ENCODE measurements at places on chromosomes 7 and 10. TPM values are rescaled to one million over a fixed set of nuclear protein-coding genes. Genes with fewer than 3 reads are reported as not detected.
A peak's percentile ranks its signal among the peaks of the same experiment; 100 is the strongest.

DNA sequence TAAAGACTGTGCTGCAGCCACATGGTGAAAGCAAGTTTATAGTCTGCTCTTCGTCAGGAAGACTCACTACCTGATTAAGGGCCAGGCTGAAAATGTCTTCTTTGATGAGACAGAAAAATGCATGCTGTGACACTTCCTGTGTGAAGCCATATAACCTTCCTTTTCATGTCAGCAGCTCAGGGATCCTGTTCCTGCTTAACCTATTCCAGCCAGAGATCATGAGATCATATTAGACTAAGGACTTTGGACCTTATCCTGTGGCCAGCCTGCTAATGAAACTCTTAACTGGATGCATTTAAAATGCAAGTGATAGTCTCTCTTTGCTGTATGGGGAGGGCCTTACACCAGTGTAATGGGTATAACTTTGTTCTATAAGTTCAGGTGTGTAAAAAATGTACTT lies 165.2 kb downstream of the PTEN start:
- H3K4me1 ChIP-seq = no peaks in the 10 kb centered on the region
- H3K36me3 ChIP-seq = no peaks in the 10 kb centered on the region
- DNase-seq = no peak

DNA sequence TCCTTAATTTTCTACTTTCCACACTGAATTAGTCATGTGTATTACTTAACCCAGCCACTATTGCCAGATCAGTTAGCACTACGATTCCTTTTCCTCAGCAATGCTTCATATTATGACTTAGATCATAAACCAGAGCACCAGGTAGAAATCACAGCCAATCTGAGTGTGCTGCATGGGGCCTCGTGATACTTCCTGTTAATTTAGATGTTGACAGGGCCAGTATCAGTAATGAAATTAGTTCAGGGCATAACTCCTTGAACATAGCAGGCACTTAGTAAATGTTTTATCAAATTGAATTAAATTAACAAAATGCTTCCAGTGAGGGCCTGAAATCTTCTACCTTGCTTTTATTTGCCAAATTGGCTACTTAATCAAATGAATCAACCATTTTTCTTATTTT lies 169.3 kb upstream of the LRGUK start:
- no peaks in the 10 kb centered on the region for H3K36me3 ChIP-seq
- no peaks in the 10 kb centered on the region for H3K4me1 ChIP-seq
- H3K4me3 ChIP-seq = no peak overlapping the region
- DNase-seq = no peak
- H3K27ac ChIP-seq = no peak overlapping the region

DNA sequence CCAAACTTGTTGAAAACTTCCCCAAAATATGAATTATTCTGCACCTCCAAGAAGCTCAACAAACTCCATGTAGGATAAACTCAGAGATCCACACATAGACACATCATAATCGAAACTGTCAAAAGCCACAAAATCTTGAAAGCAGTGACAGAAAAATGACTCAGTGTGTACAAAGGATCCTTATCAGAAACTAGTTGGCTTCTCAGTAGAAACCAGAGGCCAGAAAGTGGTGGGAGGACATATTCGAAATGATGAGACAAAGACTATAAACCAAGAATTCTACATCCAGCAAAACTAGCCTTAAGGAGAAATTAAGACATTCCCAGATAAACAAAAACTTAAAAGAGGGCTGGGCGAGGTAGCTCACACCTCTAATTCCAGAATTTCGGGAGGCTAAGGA lies 38.5 kb downstream of the MCMBP start:
- H3K27ac ChIP-seq = no peak overlapping the region
- peaks cover 2% of the 10 kb centered on the region for H3K4me1 ChIP-seq
- H3K27me3 ChIP-seq = no peaks in the 10 kb centered on the region
- no peak overlapping the region for H3K4me3 ChIP-seq

DNA sequence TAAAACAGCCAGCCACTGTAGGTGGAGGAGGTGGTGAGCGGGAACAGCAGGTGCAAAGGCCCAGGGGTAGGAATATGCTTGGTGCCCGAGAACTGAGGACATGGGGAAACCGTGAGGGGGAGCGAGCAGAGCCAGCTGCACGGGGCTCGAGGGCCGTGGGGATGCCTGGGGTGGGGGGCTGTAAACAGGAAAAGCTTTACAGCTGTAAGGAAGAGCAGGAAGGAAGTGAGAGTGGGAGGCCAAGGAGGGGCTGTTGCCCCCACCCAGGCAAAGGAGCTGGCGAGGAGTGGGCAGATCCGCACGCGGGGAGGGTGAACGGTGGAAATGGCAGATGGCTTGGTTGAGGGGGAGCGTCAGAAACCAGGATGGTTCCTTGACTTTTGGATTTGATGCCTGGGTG lies 34.4 kb downstream of the ZMIZ1 start:
- DNase-seq = peak; percentile 46
- no peak overlapping the region for H3K4me3 ChIP-seq
- peaks cover 6% of the 10 kb centered on the region for H3K36me3 ChIP-seq
- peaks cover 76% of the 10 kb centered on the region for H3K4me1 ChIP-seq

Gene MMD2
- 0.09 TPM for polyA plus RNA-seq

- no peak overlapping the region for H3K4me3 ChIP-seq
- no peak overlapping the region for H3K27ac ChIP-seq
- DNase-seq = no peak
- H3K4me1 ChIP-seq = no peaks in the 10 kb centered on the region
- H3K27me3 ChIP-seq = no peaks in the 10 kb centered on the region
- H3K36me3 ChIP-seq = no peaks in the 10 kb centered on the region
These were observed 86.5 kb downstream of the RELN start for GRCh38 chr7:103902917-103903316.

DNA sequence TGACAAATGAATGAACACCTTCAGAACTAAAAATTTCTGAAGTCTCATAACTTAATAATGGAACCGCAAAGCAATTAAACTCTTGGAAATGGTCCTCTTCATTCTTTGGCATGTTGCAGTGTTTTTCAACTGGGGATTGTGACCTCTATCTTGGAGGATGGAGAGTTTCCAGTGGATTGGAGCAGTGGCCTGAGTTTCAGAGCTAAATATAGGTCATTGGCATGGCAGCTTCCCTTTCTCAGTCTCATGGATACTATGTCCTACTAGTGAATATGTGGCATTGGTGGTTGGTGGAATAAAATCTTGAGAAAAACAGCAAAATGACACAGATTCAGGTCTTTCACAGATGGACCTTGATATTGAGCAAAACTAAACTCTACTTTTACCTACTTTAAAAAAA lies 24.1 kb upstream of the EPC1 start:
- H3K36me3 ChIP-seq = peaks cover 2% of the 10 kb centered on the region
- DNase-seq = no peak
- no peaks in the 10 kb centered on the region for H3K4me1 ChIP-seq
- H3K27me3 ChIP-seq = no peaks in the 10 kb centered on the region

DNA sequence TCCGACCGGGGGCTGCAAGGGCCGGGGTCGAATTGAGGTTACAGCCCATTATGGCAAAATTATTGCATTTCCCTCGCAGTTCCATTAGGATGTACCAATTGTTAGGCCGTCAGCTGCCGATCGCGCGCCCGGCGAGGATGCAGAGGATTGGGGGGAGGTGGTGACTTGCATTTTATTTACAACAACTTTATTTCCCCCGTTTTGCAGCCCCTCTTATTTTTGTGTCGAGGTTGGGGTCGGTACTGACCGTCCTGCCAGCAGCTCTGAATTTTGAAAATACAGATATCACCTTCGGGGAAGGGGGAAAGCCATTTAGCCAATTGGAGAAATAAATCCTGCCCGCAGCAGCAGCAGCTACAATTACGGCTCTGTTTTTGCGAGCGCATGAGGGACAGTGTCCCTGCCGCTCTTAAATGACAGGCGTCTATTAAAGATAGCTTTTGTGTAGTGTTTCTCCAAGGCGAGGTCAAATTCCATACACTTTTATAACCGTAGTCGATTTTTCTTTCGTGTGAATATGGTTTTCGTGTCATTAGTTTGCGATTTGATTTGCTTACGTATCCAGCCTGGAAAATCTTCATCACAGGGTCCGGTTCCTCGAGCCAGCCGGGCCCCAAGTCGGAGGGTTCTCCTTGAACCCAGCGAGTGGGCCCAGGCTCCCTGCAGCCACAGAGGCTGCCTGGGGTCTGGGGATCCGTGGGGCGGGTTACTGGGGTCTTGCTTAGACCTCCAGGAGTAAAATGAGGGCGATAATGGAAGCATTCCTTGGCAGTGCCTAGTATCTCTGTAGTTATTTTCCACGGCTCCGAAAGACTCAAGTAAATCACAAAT lies 684 bp upstream of the HOXA5 start:
- H3K27me3 ChIP-seq = peaks cover 37% of the 10 kb centered on the region
- H3K4me3 ChIP-seq = peak overlapping the region; percentile 21
- no peak for DNase-seq
- H3K4me1 ChIP-seq = peaks cover 60% of the 10 kb centered on the region

DNA sequence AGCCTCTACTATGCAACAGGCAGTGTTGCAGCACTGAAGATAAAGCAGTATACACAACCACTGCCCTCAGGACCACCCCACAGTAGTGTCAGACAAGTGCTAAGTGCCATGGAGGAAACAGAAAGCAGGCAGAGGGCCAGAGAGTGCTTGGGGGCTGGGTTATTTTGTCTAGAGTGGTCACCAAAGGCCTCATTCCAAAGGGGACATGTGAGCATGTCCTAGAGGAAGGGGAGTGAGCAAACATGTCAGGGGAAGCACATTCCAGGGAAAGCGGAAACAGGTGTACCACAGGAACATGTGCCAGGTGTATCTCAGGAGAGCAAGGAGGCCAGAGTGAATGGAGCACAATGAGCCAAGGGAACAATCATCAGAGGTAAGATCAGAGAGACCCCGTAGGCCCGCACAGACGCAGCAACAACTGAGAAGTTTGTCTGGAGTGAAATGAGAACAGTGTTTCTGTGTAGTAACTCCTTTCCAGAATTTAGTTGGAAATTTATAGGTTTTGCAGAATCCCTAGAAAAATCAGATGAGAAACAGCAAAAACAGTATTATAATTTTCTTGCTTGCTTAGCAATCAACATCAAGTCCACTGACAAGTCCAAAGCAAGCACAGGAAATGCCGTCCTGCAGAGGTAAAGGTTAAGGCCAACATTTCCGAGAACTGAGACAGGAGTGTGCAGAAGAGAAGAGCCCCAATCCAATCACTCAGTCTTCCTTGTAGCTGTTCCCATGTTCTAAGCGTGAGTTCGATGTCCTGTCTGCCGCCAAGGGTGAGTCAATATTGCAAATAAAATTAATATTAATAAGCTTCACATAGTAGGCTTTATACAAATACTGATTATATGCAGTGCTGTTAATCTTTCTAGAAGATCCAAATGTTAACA lies 67.3 kb downstream of the SGMS1 start:
- no peaks in the 10 kb centered on the region for H3K27me3 ChIP-seq
- peak overlapping the region; percentile 26 for H3K27ac ChIP-seq
- peaks cover 13% of the 10 kb centered on the region for H3K4me1 ChIP-seq
- no peaks in the 10 kb centered on the region for H3K36me3 ChIP-seq
- no peak overlapping the region for H3K4me3 ChIP-seq

- H3K36me3 ChIP-seq = no peaks in the 10 kb centered on the region
- DNase-seq = no peak
- H3K27me3 ChIP-seq = no peaks in the 10 kb centered on the region
- H3K4me1 ChIP-seq = peaks cover 62% of the 10 kb centered on the region
- H3K4me3 ChIP-seq = no peak overlapping the region
These were observed 137.1 kb downstream of the RGS10 start for GRCh38 chr10:119405520-119405807.

Gene ERVW-1
- polyA plus RNA-seq = 0.72 TPM

Gene CYP2C19
- not detected for polyA plus RNA-seq

Gene SPDYE18
- polyA plus RNA-seq = 0.17 TPM

Gene SFTPA1
- polyA plus RNA-seq = not detected

Gene GLRX3
- polyA plus RNA-seq = 66.5 TPM

Gene MKX
- polyA plus RNA-seq = 5.9 TPM

- no peak overlapping the region for H3K4me3 ChIP-seq
- no peak for DNase-seq
- no peaks in the 10 kb centered on the region for H3K27me3 ChIP-seq
- H3K4me1 ChIP-seq = no peaks in the 10 kb centered on the region
- no peak overlapping the region for H3K27ac ChIP-seq
- H3K36me3 ChIP-seq = no peaks in the 10 kb centered on the region
These were observed 187.2 kb downstream of the FGFR2 start for GRCh38 chr10:121411004-121411403.

Gene TNS3
- 29.7 TPM for polyA plus RNA-seq

- no peaks in the 10 kb centered on the region for H3K27me3 ChIP-seq
- no peak for DNase-seq
- no peak overlapping the region for H3K27ac ChIP-seq
- H3K36me3 ChIP-seq = peaks cover 14% of the 10 kb centered on the region
- peaks cover under 1% of the 10 kb centered on the region for H3K4me1 ChIP-seq
These were observed 42.8 kb downstream of the HERPUD2 start for GRCh38 chr7:35652124-35652523.

- no peak overlapping the region for H3K27ac ChIP-seq
- DNase-seq = no peak
- H3K4me1 ChIP-seq = peaks cover 27% of the 10 kb centered on the region
- H3K4me3 ChIP-seq = no peak overlapping the region
- H3K36me3 ChIP-seq = no peaks in the 10 kb centered on the region
These were observed 10.6 kb upstream of the PWWP2B start for GRCh38 chr10:132386419-132386831.

All from muscle of leg (tissue), 16 donors.